Epithelial cell of umbilical artery (primary cell): ENCODE measurements at places on chromosomes 1 and 21. TPM values are rescaled to one million over a fixed set of nuclear protein-coding genes. Genes with fewer than 3 reads are reported as not detected.

The PGBD5 gene
- under 0.01 TPM in 1 of 2 replicates, not detected in the other for total RNA-seq

The TXLNA gene
- total RNA-seq: 60.7 and 83.4 TPM in 2 replicates

The CCDC17 gene
- total RNA-seq: 0.65 and 0.76 TPM in 2 replicates

The GJA9 gene
- not detected in 2 replicates for total RNA-seq

The PYHIN1 gene
- total RNA-seq: not detected in 2 replicates

The CFHR5 gene
- not detected in 2 replicates for total RNA-seq

The RNU1-2 gene
- total RNA-seq: under 0.01 and 5,836 TPM in 2 replicates

The NTNG1 gene
- 0.15 and 0.32 TPM in 2 replicates for total RNA-seq

The DNAJC11 gene
- total RNA-seq: 27.9 and 69.3 TPM in 2 replicates

The SHCBP1L gene
- total RNA-seq: not detected in 2 replicates

The ANXA9 gene
- total RNA-seq: not detected in 2 replicates

The FCRL5 gene
- not detected in 2 replicates for total RNA-seq

The MAP3K21 gene
- total RNA-seq: 0.65 and 1.2 TPM in 2 replicates

The NBPF1 gene
- total RNA-seq: 14.0 and 33.0 TPM in 2 replicates

The TACSTD2 gene
- 0.65 and 6.1 TPM in 2 replicates for total RNA-seq

The SLC22A15 gene
- under 0.01 TPM in 1 of 2 replicates, not detected in the other for total RNA-seq

The TRPM2 gene
- not detected in 2 replicates for total RNA-seq

The CLDN14 gene
- 4.2 and 6.2 TPM in 2 replicates for total RNA-seq

The DNMT3L gene
- not detected in 2 replicates for total RNA-seq

The CXADR gene
- total RNA-seq: 26.6 and 54.3 TPM in 2 replicates

The NPHS2 gene
- total RNA-seq: not detected in 2 replicates

The RHD gene
- not detected in 2 replicates for total RNA-seq

The ANGPTL3 gene
- not detected in 2 replicates for total RNA-seq

The ASCL5 gene
- not detected in 2 replicates for total RNA-seq

The ADAMTSL4 gene
- 0.30 and 0.32 TPM in 2 replicates for total RNA-seq

The OLFML2B gene
- 0.32 TPM in 1 of 2 replicates, not detected in the other for total RNA-seq

The UFC1 gene
- 105 and 141 TPM in 2 replicates for total RNA-seq

The TFB2M gene
- 20.4 and 24.7 TPM in 2 replicates for total RNA-seq

The C8A gene
- not detected in 2 replicates for total RNA-seq

The DUSP23 gene
- total RNA-seq: 241 and 316 TPM in 2 replicates

The CELA3A gene
- not detected in 2 replicates for total RNA-seq

The ATP6V1G3 gene
- total RNA-seq: not detected in 2 replicates

The FAM151A gene
- not detected in 2 replicates for total RNA-seq

The C1orf74 gene
- 2.9 and 4.1 TPM in 2 replicates for total RNA-seq

The RPL5 gene
- 1,075 and 1,672 TPM in 2 replicates for total RNA-seq

The DIRAS3 gene
- total RNA-seq: 0.91 and 0.97 TPM in 2 replicates

The LCA5L gene
- 0.91 and 0.97 TPM in 2 replicates for total RNA-seq

The XCL2 gene
- not detected in 2 replicates for total RNA-seq

The KRTAP10-3 gene
- total RNA-seq: not detected in 2 replicates

The ODF2L gene
- total RNA-seq: 36.4 and 52.4 TPM in 2 replicates
